Cardiac septum (tissue), 1 donor: ENCODE measurements at places on chromosomes 4 and X.

DNA sequence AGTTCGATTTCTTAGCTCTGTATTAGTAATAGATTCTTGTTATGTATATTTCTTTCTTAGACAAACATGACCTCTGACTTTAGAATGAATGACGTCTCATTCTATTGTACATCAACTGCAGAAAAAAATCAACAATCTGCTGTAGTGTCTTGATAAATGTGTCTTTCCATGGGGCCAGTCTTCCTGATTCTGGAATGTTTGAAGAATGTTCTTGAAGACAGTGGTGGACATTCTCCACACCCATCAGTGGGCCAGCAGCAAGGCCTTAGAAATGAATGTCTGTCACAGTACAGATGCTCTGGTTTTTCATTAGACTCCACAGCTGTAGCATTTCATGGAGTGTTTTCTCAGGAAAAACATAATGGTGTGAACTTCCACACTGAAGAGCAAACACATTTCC, 63.2 kb upstream of the FAM47B start:
- DNase-seq, result no peak

DNA sequence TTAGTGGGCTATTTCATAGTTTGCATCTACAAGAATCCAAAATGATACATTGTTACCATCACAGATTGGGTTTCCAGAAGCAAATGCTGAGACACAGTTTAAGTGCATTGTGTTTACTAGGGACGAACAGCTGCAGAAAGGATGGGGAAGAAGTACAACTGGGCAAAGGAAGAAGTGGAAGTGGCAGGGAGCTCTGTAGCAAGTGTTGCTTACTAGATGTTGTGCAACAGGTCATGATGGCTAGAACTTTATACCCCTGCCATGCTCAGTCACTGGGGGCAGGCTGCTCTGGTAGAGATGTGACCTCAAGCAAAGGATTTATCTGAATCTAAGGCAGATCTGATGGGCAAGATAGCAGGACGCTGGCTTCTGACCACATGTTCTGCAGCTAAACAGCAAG, 76.1 kb upstream of the EMCN start:
- DNase-seq, result no peak

DNA sequence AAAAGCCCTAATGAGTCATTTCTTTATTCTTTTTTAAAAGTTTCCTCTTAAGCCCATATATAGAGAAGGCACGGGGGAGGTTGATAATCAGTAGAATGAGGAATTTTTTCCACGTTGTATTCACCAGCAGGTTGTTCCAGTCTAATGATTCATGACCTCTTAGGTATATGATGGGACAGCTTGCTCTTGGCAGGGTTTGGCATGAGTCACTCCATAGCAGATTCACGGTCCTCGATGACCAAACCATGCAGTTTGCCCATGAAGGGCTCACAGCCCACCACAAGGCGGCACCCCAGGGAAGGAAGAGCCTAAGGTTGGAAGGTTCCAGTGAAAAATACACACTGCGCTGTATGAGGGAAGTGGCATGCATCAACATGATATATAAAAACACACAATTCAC, 623.8 kb upstream of the DIPK2B start:
- no peak for DNase-seq

GRCh38 chr4:108156391-108156790, 12.3 kb downstream of the LEF1 start:
- no peak for DNase-seq

DNA sequence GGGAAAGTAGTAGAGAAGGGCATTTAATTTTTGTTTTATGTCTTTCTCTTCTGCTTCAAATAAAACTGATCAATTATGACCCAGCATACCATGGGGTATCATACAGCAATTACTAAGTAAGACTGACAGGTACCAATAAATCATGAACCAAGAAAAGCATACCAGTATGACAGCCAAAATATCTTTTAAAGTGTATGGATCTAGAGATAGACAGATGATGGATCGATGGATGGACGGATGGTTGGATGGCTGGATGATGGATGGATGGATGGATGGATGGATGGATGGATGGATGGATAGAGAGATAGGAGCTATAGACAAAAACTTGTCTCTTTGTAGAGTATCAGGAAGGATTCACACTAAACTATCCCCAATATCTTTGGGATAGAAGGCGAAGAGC, 1.4 kb downstream of the DDX60L start:
- no peak for DNase-seq
